ENCODE measurements at places on chromosomes 11 and 22.

GRCh38 chr22:37647928-37648327 lies 8.5 kb downstream of the SH3BP1 start:
- DNase-seq, result no peak

DNA sequence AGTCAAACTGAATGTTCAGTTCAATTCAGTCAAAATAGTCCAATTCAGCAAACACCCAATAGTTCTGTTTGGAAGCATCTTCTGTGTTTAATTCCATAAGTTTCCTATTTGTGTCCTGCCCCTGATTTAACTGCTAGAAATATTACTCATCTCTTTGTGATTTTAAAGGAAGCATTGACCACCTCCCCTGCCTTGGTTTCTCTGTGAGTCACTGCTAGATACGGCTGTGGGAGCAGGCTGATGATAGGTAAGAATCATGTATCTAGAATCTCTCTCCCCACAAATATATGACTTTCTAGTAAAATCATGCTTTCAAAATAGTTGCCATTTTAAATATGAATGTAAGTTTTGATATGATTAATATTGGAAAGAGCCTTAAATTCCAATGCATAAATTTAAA lies 888.5 kb downstream of the NTM start:
- DNase-seq, result no peak

- DNase-seq, result peak; percentile 9
Measured at GRCh38 chr11:34274712-34275398, 83.0 kb downstream of the ABTB2 start.

- no peak for DNase-seq
Measured at GRCh38 chr11:77530879-77531278, 57.0 kb upstream of the PAK1 start.

- DNase-seq, result no peak
Measured at GRCh38 chr11:133015457-133015856, 516.8 kb downstream of the OPCML start.

DNA sequence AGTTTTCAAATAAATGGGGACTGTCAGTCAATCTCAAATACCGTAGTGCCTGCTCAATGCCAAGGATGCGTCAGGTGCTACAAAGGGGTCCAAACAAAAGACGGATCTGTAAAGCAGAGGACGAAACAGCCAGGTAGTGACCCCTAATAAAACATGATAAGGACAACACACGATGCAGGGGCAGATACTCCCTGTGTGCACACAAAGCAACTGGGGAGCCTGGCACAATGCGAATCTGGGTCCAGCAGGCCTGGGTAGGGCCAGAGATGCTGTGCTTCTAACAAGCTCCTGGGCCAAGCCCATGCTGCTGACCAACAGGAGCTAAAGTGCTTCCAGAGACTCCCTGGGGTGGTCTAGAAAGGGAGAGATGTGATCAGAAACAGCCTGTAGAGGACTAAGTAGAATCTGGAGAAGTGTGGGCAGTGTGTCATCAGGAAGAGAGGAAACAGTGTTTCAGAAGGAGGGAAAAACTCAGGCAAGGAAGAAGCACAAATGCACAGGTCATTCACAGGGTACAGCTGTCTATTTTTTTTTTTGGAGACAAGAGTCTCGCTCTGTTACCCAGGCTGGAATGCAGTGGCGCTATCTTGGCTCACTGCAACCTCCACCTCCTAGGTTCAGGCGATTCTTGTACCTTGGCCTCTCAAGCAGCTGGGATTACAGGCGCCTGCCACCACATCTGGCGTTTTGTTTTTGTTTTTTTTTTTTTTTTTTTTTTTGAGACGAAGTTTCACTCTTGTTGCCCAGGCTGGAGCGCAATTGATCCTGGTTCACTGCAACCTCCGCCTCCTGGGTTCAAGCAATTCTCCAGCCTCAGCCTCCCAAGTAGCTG lies 74.5 kb downstream of the MICAL3 start:
- DNase-seq, result no peak

DNA sequence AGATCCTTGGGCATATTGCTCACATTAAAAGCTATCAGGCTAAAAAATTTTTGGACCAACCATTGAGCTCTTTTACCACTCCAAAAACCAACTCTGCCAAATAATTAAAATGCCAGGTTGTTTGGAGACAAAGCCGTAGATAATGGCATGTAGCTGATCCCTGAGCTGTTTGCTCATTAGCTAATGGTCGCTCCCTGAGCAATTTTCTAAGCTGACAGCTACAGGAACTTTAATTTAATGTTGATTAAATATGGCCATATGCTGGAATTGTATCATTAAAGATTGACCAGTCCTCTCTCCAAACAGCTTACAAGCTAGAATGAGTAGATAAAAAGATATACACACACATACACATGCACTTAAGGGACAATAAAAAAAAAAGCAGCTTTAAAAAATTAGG lies 216.2 kb upstream of the ARHGAP20 start:
- peak; percentile 18 for DNase-seq

DNA sequence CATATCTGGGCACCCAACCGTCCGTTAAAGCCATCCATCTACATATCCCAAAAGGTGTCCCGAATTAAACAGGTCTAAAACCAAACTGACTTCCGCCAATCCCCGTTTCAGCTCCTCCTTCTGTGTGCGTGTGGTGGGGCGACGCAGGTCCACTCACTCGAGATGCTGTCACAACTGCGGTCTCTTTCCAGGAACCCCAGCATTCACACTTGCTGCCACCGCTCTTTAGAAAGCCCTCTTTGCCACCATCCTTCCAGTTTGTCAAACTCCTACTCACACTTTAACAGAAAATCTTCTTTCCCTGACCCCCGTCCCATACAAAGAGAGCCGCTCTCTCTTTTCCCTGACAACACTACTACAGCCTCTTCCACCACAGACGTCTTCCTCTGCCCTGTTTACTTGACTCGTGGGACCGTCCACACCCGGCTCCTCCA lies 467 bp downstream of the ESS2 start:
- no peak for DNase-seq

DNA sequence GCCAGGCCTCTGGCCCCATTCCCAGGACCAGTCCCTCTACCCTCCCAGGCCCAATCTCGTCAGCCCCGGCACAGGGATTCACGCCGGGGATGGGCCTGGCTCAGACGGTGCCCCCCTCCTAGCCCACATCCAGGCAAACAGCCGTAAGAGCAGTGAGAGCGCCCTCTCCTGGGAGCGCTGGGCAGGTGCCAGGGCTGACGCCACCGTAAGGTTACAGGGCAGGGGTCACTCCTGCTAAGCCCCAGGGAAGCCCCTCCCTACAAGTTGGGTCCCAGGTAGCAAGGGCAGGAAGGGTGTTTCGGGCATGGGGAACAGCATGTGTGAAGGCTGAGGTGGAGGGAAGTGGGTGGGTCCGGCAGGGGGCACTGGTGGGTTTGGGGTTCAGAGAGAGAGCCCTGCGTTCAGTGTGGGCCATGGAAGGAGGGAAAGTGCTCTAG lies 19.2 kb upstream of the PPARA start:
- no peak for DNase-seq

DNA sequence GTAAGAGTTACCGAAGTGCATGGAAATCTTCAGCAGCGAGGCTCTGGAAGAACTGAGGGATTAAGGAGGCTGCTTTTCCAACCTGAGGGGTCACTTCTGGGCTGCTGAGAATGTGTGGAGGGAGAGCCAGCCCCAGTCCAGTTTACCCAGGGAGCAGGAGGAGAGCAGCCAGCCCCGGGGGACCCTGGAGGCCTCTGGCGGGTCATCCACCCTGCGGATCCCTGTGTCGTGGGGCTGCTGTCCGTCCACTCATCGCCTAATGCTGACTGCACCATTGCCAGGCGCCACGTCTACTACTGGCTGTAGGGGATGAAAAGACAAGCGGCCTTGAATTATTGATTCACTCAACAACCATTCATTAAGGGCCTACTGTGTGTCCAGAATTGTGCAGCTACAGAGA lies 228.7 kb upstream of the TBCEL start:
- DNase-seq, result no peak

GRCh38 chr11:119051440-119052162 lies 5.4 kb downstream of the HYOU1 start:
- DNase-seq, result no peak

- no peak for DNase-seq
Measured at GRCh38 chr11:107592231-107592590, 1.3 kb downstream of the ELMOD1 start.

GRCh38 chr11:68506908-68507307 lies 46.4 kb downstream of the PPP6R3 start:
- DNase-seq, result peak; percentile 24

- DNase-seq, result no peak
Measured at GRCh38 chr11:92841719-92842118, 127.7 kb upstream of the MTNR1B start.

DNA sequence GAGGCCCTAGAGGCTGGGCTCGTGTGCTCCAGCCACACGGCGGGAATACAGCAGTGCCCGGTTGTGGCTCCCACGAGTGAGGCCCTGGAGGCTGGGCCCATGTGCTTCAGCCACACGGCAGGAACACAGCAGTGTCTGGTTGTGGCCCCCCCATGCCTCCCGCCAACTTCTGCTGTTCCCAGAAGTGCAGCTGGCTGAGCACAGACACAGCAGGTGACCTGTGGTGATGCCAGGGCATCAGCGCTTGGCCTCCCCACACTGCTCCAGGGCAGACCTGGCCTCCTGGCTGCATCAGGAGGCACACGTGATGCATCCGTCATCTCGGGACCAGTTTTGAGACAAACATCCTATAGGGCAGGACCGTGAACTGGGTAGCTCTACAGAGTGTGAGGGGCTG lies 110.3 kb downstream of the KCNQ1OT1 start:
- DNase-seq, result no peak

All from NCI-H446 treated with DMSO at 0.1 percent for 48 hours (cell line).